ENCODE measurements at places on chromosomes 1 and 21.

DNA sequence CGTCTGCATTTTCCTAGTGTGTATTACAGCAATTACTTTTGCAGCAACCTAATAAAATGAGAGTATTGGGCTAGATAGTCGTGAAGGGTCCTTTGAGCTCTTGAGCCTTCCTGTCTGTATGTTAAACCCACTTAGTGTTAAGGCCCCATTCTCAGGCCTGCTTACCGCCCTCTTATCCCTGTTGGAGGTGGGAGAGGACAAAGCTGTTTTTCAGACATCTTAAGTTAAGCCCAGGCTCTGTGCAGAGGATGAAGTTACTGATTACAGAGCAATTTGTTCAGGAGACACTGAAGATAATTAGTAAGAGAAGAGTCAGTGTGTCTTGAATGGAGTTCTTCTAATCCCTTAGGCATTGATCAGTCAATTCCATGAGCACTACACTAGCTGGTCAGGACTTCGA is 114.6 kb downstream of the UCK2 start:
- no peak for DNase-seq

DNA sequence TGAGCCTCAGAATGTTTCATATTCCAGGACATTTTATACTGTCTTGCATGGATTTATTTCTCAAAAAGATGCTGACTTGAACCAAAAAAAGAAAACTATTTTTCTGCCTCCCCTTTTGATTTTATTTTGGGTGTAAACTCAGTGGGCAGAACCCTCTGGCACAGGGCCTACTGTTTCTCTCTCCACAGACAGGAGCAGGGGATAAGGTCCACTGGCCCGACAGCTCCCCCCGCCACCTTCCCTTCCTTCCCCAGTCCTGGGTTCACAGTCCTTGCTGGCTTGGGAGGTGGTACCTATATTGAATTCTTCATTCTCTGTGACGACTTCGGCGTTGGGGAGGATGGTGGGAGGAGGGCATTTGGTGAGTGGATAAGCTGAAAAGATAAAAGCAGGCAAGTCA is 114.3 kb downstream of the ZSCAN20 start:
- no peak for DNase-seq

DNA sequence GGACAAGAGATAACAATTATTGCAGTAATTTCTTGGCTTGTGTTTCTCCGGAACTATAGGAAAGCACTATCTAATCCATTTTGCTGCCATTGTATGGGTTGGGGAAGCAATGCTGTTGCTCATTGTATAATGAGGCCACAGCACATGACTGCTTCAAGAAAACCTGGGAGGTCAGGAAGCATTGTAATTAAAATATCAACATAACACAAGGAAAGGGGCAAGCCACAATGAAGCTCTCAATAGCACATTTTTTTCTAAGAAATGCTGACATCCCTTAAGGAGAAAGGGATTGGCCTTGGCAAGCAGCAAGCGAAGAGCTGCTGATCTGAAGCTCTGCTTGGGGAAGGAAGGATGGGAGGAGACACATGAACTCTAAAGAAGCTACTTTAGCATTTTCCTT is 44.0 kb downstream of the PLPP3 start:
- DNase-seq = no peak

DNA sequence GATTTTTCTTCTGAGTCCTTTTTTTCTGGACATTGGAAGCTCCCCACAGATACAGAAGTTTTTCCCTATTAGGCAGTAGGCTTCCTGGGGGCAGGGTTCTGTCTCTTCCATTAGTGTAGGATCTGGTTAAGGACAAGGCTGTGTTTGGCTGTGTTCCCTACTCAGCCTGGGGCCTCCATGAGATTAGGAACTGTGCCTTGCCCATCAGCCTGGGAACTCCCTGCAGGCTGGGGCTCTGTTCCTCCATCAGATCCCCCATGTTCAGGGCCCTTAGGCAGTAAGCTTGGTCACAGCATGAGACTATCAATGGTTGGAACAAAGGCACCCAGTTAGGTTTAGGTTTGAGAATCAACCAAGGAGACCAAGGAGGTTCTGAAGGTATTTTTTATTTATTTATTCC is 22.7 kb downstream of the NAV1 start:
- DNase-seq = no peak

DNA sequence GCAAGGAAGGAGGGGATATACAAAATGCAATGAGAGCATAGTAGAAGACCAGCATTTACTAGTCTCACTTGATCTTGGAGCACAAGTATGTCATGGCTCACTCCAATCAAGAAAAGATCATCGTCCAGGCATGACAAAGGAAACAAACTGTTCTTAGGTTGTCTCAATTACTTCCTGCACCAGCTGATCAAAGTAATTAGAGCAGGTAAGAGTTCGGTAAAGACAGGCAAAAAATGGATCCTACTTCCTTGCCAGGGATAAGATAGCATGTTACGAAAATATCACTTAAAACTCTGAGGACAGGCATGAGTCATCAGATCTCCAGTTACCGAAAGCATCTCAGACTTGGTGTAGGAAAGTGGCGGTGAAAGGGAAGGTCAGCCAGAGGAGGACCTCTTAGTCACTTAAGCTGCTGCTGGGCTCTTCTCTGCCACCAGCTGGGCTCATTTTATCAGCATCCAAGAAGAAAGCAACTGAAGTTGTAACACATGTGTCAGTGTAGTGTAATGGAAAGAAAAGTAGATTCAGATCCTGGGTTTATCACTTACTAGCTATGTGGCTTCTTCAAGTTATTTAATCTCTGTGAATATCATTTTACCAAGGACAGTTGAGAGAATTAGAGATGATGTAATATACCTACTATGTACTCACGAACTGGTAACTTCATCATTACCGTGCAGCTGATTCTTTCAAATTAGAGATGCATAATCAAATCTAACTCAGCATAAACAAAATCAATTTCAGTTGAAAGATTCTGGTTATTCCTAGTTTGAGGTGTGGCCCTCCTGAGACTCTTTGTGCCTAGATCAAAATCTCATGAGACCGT is 46.8 kb downstream of the XCL1 start:
- DNase-seq = no peak

- peak; percentile 85 for DNase-seq
Measured at GRCh38 chr1:53182111-53182593, 14.5 kb upstream of the CPT2 start.

DNA sequence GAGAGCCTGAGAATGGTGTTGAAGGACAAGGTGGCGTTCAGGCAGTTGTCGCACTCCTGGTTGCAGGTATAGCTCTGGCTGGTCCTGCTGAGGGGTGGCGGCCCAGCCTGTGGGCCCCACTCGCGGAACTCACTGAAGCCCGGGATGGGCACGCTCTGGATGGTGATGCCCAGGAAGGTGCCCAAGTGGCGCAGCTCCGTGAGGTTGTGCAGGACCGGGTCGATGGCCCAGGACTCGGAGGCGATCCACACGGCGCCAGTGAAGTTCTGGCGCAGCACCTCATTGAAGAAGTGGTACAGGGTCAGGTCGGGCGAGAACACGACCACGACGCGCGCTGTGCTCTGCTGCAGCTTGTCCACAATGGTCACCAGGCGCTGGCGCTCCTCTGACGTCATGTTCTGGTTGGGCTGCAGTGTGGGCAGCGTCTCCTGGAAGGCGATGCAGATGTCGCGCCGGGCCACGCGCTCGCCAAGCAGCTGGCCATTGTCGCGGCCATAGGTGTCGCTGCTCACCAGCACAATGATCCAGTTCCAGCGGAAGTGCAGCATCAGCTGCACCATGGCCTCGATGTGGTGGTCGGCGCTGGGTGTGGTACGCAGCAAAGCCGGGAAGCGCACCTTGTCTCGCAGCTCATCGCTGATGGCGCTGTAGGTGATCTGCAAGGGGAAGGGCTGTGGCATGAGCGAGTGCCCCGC is 5.0 kb downstream of the TAS1R2 start:
- DNase-seq = no peak

DNA sequence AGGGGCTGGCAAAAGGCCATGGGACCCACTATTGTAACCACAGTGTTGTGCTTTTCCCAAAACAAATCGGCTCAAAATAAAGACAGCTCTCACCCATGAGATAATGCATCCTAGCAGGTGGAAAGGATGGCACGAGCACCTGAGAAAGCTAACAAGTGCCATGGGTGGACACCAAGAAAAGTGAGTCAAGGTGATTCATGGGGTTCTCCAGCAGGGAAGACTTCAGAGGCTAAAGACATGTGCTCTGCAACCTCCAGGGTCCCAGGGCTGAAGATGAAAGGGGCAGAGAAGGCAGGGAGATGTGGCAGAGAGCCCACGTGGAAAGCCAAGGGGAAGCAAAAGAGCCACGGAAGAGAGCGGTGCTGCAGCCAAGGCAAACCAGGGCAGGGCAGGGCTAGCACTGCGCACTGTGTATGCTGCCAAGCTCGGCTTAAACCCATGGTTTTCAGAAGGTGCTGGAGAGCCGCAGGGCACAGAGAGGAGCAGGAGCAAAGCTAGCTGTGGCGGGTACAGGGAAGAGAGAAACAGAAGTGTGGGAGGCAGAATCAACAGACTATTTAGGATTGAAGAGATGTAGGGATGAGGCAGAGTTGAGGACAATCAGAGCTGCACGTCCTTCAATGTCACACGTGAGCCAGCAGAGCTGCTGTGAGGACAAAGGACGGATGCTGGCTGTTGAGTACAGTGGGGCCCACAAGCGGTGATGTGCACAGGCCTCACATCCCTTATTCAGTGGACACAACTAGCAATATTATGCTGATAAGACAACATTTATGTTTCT is 41.8 kb upstream of the C1orf198 start:
- DNase-seq = no peak

GRCh38 chr1:6967431-6968111 is 182.3 kb downstream of the CAMTA1 start:
- DNase-seq = no peak

DNA sequence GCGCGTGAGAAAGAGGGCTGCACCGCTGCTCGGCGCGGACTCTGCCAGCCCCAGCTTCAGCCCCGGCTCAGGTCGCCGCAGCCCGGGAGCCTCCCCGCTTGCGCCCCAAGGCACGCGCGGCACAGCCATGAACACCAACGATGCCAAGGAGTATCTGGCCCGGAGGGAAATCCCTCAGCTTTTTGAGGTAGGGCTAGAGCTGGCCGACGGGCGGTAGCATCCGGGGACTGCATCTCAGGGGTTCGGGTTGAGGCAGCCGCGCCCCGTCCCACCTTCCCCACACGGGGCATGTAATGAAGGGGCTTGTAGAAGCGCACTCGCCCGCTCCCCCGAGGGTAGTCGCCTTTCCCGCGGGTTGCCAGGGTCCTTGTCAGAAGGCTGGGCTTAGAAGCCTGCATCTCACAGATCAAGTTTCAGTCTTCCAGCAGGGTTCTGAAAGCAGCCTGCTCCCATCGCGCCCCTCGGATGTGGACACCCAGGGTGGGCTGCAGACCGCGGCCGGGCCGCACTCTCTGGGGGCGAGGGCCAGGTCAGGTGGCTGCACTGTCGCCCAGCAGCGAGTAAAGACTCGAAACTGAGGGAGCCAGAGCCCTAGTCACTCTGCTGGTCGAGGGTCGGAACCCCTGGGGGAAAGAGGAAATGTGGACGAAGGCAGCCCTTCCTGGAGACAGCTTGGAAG is 507 bp downstream of the AK5 start:
- DNase-seq = no peak

DNA sequence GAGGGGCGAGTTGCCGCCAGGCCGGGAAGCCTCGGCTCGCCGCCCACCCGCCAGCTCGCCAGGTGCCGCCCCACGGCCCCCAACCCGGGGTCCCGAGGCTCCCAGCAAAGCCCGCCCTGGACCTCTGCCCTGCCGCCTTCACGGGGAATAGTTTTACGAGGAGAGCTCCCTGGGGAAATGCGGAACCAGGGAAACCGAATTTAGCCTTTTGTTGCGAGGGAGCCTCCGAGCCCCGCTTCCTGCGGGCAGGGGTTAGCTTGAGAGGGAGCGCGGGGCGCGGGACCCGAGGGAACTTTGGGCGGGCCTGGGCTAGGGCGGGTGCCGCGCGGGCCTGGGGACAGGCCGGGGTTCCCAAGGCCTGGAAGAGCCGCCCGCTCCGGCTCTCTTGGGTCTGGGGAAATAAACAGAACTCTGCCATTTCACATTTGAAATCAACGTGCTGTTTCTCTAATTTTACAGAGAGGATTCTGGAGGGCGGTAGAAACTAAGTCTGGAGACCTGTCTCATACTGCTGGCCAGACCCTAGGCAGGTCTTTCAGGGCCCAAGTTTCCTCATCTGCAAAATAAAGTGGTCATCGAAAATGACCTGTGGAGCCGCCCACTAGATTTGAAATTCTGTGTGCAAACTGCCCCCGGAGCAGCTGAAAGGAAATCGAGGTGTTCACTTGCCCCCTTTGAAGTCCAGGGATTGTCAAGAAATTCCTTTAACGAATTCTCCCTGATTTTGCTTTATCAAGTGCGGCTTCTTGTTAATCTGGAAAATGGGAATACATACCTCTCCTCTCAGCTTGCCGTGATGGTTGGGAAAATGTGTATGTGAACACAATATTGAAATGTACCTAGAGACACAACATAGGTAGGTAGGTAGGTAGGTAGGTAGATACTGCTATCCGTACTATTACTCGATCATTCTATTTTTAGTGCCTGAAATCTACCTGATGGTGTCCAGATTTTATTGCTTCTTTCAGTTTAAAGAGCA is 749 bp upstream of the GLUL start:
- no peak for DNase-seq

DNA sequence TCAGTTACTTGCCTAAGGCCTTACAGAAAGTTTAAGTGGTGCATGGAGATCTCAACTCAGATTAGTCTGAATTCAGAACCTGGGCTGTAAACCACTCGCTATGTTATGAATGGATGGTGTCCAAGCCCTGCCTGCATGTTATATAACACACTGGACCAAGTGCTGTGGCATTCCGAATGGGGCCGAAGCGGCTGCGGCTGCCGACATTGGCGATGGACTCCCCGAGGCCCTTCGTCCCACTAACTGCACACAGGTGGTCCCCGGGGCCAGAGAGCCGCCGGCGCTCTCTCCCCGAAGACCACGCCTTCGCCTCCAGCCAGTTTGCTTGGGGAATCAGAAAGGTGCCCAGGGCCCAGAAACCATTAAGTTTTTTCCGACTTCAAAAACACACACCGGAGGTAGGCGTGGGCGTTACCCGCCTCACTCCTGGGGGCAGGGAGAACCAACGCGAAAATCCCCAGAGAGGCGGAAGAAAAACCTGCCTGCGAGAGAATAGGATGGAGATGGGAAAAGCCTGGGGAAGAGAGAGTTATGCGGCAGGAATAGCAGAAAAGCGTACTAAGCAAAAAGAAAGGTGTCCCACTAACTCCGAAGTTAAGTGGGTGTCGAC is 579 bp upstream of the TENT5C start:
- DNase-seq = peak; percentile 63

- no peak for DNase-seq
Measured at GRCh38 chr1:24222793-24223192, 35.7 kb upstream of the IFNLR1 start.

DNA sequence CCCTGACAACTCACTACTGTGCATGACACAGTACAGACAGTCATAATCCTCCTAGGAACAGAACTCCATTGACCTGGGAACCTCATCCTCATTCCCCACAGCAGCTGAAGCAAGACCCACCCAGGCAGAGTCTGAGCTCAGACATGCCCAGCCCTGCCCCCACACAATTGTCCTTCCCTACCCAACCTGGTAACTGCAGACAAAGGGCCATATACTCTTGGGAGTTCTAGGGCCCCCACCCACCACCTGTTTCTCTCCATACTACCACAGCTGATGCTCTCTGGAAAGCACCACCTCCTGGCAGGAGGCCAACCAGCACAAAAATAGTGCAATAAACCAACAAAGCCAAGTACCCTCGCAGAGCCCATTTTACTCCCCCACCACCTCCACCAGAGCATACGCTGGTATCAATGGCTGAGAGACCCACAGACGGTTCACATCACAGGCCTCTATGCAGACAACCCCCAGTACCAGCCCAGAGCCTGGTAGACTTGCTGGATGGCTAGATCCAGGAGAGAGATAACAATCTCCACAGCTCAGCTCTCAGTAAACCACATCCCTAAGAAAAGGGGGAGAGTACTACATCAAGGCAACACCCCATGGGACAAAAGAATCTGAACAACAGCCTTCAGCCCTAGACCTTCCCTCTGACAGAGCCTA is 159.7 kb upstream of the CXADR start:
- DNase-seq = no peak
